IPS DF 6.9 (cell line): ENCODE measurements at places on chromosomes 5 and 9.

GRCh38 chr5:154273963-154274827 is 83.7 kb downstream of the GALNT10 start:
- H3K4me1 ChIP-seq, result no peaks in the 10 kb centered on the region
- no peak overlapping the region for H3K27ac ChIP-seq
- H3K4me3 ChIP-seq, result no peak overlapping the region
- no peaks in the 10 kb centered on the region for H3K36me3 ChIP-seq
- no peaks in the 10 kb centered on the region for H3K27me3 ChIP-seq

DNA sequence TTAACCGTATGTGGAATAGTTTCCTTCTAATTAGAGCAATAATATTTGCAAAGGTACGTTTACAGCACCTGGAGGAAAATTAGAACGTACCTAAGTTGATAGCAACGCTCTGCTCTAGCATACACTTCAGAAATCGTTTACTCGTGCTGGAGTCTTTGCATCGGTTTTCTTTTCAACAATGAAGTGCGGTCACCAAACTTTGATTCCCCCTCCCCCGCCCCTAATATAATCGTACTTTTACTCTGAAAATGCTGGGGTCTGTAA is 506 bp downstream of the ADAMTS19 start:
- no peaks in the 10 kb centered on the region; the same call in 1 of the 2 replicates for H3K4me1 ChIP-seq
- H3K27ac ChIP-seq, result no peak overlapping the region
- DNase-seq, result no peak
- H3K27me3 ChIP-seq, result no peaks in the 10 kb centered on the region

DNA sequence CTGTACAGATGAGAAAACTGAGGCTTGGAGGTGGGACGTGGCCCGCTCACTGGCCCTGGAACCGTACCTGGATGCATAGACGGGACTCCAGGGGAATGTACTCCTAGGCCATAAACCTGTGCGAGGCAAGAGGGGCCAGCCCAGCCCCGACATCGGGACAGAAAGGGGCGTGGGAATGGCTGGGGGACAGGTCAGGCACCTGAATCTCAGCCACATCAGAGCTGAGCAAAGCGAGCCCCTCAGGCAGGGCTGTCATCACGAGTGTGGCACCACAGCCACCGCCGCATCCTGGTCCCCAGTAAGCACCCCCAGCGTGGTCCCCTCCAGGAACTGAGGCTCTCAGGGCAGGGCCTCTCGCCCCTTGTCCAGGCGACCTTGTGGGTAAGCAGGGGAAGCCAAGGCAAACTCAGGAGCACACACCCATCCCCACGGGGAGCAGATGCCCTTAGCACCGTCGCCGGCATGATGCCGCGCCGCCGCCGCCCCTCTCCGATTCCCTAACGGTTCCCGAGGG is 16.5 kb downstream of the NACC2 start:
- no peak overlapping the region for H3K27ac ChIP-seq
- H3K4me3 ChIP-seq, result no peak overlapping the region
- H3K36me3 ChIP-seq, result no peaks in the 10 kb centered on the region
- H3K27me3 ChIP-seq, result no peaks in the 10 kb centered on the region
- DNase-seq, result no peak
- no peaks in the 10 kb centered on the region for H3K4me1 ChIP-seq

GRCh38 chr5:148125641-148126040 is 42.7 kb upstream of the SPINK14 start:
- H3K36me3 ChIP-seq, result no peaks in the 10 kb centered on the region
- H3K4me3 ChIP-seq, result no peak overlapping the region
- H3K27ac ChIP-seq, result no peak overlapping the region
- no peak for DNase-seq
- no peaks in the 10 kb centered on the region; the same call in 1 of the 2 replicates for H3K4me1 ChIP-seq

GRCh38 chr9:7777771-7778170 is 21.8 kb downstream of the DMAC1 start:
- H3K27ac ChIP-seq, result no peak overlapping the region
- DNase-seq, result no peak
- no peak overlapping the region for H3K4me3 ChIP-seq
- H3K27me3 ChIP-seq, result no peaks in the 10 kb centered on the region

GRCh38 chr5:41305056-41305455 is 91.7 kb upstream of the C6 start:
- H3K27me3 ChIP-seq, result no peaks in the 10 kb centered on the region
- H3K36me3 ChIP-seq, result no peaks in the 10 kb centered on the region
- no peak for DNase-seq
- no peak overlapping the region for H3K4me3 ChIP-seq
- no peak overlapping the region for H3K27ac ChIP-seq

DNA sequence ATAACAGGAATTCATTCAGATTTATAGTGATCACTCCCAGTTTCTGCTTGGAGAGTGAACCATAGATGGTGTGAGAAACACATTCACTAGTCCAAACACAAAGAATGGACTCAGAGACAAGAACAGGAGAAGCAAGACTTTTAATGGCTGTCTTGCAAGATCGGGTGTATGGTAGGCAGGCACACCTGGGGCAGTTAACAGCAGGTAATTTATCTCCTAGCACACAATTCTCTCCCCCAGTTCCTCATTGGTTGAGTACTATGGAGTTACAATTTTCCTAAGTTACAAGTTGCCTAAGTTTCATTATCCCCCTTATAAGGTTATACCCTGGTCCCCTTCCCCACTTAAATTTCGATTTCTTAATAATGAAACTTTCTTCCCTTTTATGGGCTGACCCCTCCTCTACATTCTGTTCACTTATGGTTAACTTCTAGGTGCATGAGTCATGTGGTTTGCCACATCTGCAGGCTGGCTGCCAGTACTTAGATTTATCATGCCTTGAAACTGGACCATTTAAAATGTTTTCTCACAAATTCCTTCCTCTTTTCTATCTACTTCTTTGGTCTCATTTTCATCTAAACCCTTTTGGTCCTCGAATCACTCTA is 623.3 kb downstream of the HINT1 start:
- no peaks in the 10 kb centered on the region for H3K4me1 ChIP-seq
- no peaks in the 10 kb centered on the region for H3K27me3 ChIP-seq
- no peak overlapping the region for H3K27ac ChIP-seq
- no peak for DNase-seq
- H3K4me3 ChIP-seq, result no peak overlapping the region

DNA sequence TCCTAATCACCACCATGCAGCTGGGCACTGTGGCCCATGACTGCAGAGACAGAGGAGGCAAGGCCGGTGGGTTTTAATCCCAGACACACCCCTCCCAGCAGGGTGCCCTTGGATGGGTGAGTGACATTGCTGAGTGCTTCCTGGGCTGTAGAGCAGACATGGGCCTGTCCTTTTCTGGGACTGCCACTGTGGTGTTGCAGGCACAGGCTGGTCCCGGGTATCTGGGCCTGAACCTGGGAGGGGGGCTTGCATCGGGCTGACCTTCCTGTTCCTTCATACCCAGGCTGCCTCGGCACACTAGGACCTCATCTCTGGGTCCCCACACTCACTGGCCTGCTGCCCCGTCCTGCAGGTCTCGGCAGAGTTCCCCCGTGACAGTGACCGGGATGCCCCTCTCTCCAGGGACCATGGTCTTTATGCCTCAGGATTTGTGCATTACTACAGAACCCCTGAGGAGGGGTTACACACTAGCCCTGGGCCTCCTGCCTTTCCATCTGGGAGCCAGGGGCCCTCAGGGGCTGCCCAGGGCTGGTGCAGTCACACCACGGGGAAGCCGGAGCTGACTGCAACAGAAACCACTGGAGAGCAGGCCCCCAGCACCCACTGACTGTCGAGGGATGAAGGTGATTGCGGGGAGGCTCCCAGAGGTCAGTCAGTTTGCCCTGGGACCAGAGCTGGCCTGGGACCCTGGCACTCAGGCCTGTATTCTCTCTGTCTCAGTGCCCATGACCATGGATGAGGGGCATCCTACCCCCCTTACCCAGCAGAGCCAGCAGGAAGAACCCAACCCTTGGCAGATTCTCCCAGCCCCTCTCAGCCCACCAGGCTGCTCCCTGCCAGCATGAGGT is 8.9 kb upstream of the SLC25A48 start:
- no peaks in the 10 kb centered on the region for H3K36me3 ChIP-seq
- no peak overlapping the region for H3K27ac ChIP-seq
- no peaks in the 10 kb centered on the region for H3K27me3 ChIP-seq
- H3K4me1 ChIP-seq, result peaks cover 7% of the 10 kb centered on the region
- no peak for DNase-seq
- H3K4me3 ChIP-seq, result no peak overlapping the region
